ENCODE measurements at places on chromosomes 3 and 15.

GRCh38 chr3:89314454-89315098 is 207.2 kb downstream of the EPHA3 start:
- no peak overlapping the region for H3K27ac ChIP-seq
- no peaks in the 10 kb centered on the region for H3K27me3 ChIP-seq
- no peaks in the 10 kb centered on the region for H3K36me3 ChIP-seq

GRCh38 chr3:100245136-100245535 is 15.7 kb upstream of the TBC1D23 start:
- no peak overlapping the region for H3K27ac ChIP-seq
- H3K4me3 ChIP-seq, result no peak overlapping the region
- DNase-seq, result no peak
- no peaks in the 10 kb centered on the region for H3K36me3 ChIP-seq
- H3K27me3 ChIP-seq, result no peaks in the 10 kb centered on the region

DNA sequence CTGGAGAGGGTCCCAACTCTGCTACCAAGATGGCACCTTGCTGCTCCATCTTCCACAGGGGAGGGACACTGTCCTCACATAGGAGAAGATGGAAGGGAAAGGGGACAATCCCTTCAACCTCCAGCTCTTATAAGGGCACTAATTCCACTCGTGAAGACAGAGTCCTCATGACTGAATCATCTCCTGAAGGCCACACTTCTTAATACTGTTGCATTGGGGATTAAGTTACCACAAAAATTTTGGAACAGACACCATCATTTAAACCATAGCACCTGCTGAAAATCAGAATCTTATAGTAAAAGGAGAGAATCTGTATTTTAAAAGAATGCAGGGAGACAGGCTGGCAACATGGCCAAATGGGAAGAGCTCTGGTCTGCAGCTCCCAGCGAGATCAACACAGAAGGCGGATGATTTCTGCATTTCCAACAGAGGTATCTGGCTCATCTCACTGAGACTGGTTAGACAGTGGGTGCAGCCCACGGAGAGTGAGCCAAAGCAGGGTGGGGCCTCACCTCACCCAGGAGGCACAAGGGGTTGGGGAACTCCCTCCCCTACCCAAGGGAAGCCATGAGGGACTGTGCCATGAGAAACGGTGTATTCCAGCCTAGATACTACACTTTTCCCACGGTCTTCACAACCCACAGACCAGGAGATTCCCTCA is 69.4 kb upstream of the LIPC start:
- no peaks in the 10 kb centered on the region for H3K36me3 ChIP-seq
- H3K4me3 ChIP-seq, result no peak overlapping the region
- no peaks in the 10 kb centered on the region for H3K4me1 ChIP-seq
- DNase-seq, result no peak

- peaks cover 8% of the 10 kb centered on the region for H3K4me1 ChIP-seq
- DNase-seq, result no peak
- no peak overlapping the region for H3K4me3 ChIP-seq
- no peaks in the 10 kb centered on the region for H3K27me3 ChIP-seq
- no peak overlapping the region for H3K27ac ChIP-seq
Measured at GRCh38 chr15:41934843-41935242, 37.5 kb downstream of the EHD4 start.

DNA sequence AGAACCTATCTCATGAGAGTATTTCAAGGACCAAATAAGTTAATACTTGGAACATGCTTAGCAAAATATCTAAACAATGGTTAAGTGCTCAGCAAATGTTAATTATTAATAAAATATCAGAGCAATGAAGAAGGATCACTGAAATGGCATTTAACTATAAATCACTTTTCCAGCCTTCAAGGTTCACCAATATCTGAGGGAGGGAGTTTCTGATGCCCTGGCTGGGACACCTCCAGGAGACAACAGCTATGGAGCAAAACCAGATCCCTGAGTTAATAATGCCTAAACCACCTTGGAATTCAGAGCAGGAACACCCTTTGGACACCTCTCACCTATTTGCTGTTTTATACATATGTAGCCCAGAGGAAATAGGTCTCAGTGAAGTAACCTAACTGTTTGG is 6.4 kb upstream of the FAM174B start:
- no peak overlapping the region for H3K4me3 ChIP-seq
- H3K27me3 ChIP-seq, result no peaks in the 10 kb centered on the region
- H3K36me3 ChIP-seq, result no peaks in the 10 kb centered on the region

DNA sequence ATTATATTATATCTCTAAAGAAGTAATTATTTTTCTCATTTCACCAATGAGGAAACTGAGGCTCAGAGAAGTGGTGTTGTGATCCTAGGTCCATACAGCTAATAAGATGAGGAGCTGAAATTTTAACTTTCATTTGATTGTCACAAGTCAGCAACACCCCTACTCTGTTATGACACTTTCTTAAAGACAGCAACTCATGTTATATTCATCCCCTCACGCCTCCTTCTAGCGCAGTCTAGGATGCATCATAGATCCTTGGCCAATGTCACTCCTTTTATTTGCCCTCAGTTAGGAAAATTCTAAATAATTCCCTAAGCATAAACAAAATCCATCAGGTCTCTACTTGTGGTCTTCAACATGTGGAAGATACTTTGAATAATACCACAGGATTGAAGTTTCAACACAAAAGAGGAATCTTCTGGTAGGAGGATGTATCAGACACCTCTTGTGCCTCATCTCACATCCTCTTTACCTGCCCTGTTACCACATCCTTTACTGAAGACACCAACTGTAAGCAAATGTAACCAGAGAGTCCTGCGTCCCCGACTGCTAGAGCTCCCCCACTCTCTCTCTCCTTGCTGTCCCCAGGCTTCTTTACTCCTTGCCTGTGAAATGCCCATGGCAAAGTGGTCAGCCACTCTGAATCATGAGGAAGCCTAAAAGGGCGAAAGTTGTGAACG is 53.7 kb downstream of the TRIM42 start:
- no peak overlapping the region for H3K4me3 ChIP-seq
- H3K27me3 ChIP-seq, result no peaks in the 10 kb centered on the region
- no peaks in the 10 kb centered on the region for H3K36me3 ChIP-seq
- DNase-seq, result no peak
- H3K27ac ChIP-seq, result no peak overlapping the region

GRCh38 chr3:181715571-181716340 is 4.0 kb downstream of the SOX2 start:
- no peak for DNase-seq
- no peak overlapping the region for H3K4me3 ChIP-seq
- H3K27me3 ChIP-seq, result peaks cover 83% of the 10 kb centered on the region
- peaks cover 5% of the 10 kb centered on the region for H3K4me1 ChIP-seq
- H3K36me3 ChIP-seq, result no peaks in the 10 kb centered on the region

DNA sequence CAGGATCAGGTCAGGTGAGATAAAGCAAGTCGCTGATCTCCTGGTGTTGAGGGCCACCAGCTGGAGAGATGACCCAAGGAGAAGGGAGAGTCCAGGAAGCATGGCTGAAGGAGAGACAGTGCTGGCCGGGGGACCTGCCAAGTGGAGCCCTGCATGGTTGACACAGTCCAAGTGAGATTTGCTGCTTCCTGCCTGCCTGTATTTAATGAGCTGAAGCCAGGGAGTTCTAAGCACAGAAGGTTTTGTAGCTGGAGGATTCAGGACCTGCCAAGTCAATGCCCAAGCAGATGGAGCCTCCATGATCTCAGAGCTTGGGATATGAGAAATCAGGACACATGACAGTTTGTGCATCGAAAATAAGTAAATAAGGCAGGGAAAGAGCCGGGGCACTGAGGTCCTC is 125.6 kb downstream of the SRGAP3 start:
- H3K36me3 ChIP-seq, result no peaks in the 10 kb centered on the region
- H3K4me3 ChIP-seq, result no peak overlapping the region
- H3K27ac ChIP-seq, result no peak overlapping the region
- peaks cover 4% of the 10 kb centered on the region for H3K4me1 ChIP-seq

GRCh38 chr3:24595796-24596195 is 101.1 kb upstream of the THRB start:
- no peak for DNase-seq
- H3K4me1 ChIP-seq, result no peaks in the 10 kb centered on the region
- H3K36me3 ChIP-seq, result no peaks in the 10 kb centered on the region
- no peak overlapping the region for H3K27ac ChIP-seq
- H3K27me3 ChIP-seq, result no peaks in the 10 kb centered on the region

DNA sequence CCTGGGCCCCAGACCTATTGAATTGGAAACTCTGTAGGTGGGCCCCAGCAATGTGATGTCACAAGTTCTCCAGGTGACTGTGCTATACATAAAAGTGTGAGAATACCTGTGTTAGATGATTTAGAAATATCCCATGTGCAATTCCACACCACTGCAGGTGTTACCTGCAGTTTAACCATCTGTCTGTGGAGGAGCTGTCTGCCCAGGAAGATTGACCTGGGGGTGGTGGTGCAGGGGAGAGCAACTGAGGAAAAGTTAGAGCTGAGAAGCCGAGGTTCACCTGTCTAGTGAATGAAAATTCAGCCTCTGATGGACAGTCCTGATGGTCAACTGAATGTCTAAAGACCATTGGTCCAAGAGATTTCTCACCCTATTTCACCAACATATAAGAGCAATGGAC is 132.2 kb upstream of the SLC24A5 start:
- peak overlapping the region; percentile 10 for H3K27ac ChIP-seq
- no peak overlapping the region for H3K4me3 ChIP-seq
- H3K4me1 ChIP-seq, result no peaks in the 10 kb centered on the region
- no peak for DNase-seq
- no peaks in the 10 kb centered on the region for H3K27me3 ChIP-seq
- H3K36me3 ChIP-seq, result no peaks in the 10 kb centered on the region

- H3K4me3 ChIP-seq, result no peak overlapping the region
- DNase-seq, result no peak
- no peaks in the 10 kb centered on the region for H3K36me3 ChIP-seq
- no peaks in the 10 kb centered on the region for H3K27me3 ChIP-seq
- no peak overlapping the region for H3K27ac ChIP-seq
- H3K4me1 ChIP-seq, result no peaks in the 10 kb centered on the region
Measured at GRCh38 chr3:150902988-150903387, 2.3 kb downstream of the MINDY4B start.

- no peaks in the 10 kb centered on the region for H3K27me3 ChIP-seq
- H3K4me3 ChIP-seq, result no peak overlapping the region
- H3K27ac ChIP-seq, result no peak overlapping the region
- H3K36me3 ChIP-seq, result no peaks in the 10 kb centered on the region
- DNase-seq, result no peak
Measured at GRCh38 chr3:184399410-184399809, 19.6 kb downstream of the CHRD start.

- H3K27me3 ChIP-seq, result no peaks in the 10 kb centered on the region
- H3K36me3 ChIP-seq, result no peaks in the 10 kb centered on the region
- peaks cover 9% of the 10 kb centered on the region for H3K4me1 ChIP-seq
- H3K4me3 ChIP-seq, result no peak overlapping the region
Measured at GRCh38 chr15:40914486-40914885, 14.7 kb upstream of the DLL4 start.

DNA sequence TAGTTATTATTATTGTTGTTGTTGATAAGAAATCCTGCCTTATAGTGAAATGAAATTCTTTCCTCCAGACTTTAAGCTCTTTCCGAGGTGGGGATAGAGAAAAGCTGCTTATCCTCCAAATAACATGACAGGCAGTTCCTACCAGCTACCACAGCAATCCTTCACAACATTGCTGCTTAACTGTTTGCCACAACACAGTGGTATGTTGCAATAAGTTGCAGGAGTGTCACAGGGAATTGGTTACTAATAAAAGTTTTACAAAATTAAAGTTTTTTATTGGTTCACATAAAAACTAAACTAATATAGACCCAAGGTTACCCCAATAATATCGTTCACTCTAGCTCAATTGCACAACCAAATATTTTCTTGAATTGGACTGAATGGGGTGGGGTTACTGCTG is 57.4 kb upstream of the ICE2 start:
- no peak overlapping the region for H3K27ac ChIP-seq

DNA sequence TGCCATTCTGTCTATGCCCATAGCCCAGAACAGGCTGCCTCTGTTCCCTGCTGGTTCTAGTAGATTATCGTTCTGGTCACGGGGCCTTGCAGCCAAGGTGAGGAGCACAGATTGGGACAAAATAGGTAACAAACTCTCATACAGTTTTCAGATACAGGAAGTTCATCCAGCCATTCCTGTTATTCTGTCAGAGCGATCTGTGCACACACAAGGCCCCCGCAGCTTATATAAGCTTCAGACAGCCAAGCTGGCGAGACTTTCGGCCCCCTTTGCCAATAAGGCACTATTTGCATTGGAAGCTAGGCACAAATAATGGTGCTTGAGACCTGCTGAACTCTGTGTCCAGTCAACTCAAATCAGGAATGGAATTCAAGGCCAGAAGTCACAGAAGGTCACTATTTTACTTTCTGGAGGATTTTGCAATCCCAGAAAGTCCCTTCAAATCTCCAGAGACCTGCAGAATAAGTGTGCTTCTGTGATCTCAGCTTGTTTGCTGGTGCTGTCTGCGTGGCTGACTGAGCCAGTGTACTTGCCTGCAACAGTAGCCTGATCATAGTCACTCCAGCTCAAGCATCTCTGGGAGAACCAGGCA is 69.4 kb downstream of the BFSP2 start:
- H3K4me1 ChIP-seq, result no peaks in the 10 kb centered on the region
- H3K27me3 ChIP-seq, result no peaks in the 10 kb centered on the region
- H3K36me3 ChIP-seq, result no peaks in the 10 kb centered on the region
- no peak overlapping the region for H3K4me3 ChIP-seq

DNA sequence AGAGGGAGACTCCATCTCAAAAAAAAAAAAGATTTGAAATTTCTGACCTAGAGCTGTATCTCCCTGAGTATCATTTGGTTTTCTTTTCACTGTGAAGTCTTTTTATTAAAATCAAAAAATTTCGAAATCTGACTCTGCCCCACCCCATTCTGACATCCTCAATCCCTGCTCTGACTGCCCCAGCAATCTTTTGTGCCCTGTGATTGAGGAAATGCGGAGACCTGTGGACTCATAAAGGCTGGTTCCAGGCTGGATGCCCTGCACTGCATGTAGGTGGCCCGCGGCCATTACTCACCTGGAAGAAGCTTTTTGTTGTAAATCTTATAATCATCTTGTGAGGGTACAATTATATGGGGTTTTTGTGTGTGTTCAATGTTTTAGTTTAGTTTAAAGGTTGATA is 147.3 kb upstream of the SEMA6D start:
- no peak for DNase-seq
- no peaks in the 10 kb centered on the region for H3K27me3 ChIP-seq
- H3K27ac ChIP-seq, result no peak overlapping the region
- H3K4me3 ChIP-seq, result no peak overlapping the region
- no peaks in the 10 kb centered on the region for H3K36me3 ChIP-seq

DNA sequence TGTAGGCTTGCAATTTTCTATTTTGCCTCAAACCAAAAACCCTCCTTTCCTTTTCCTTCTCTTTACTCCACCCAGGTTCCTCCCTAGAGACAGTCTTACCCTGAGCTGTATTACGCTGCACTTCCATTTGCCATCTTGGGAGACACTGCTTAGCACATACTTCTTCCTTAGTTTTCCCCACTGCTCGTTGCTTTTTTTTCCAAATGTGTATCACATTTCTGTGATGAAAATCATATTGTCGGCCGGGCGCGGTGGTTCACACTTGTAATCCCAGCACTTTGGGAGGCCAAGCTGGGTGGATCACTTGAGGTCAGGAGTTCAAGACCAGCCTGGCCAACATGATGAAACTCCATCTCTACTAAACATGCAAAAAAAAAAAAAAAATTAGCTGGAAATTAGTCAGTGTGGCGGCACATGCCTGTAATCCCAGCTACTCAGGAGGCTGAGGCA is 29.5 kb downstream of the POPDC2 start:
- no peak for DNase-seq
- no peak overlapping the region for H3K4me3 ChIP-seq
- peaks cover 3% of the 10 kb centered on the region for H3K4me1 ChIP-seq
- H3K27ac ChIP-seq, result no peak overlapping the region

- H3K4me3 ChIP-seq, result no peak overlapping the region
- H3K27me3 ChIP-seq, result no peaks in the 10 kb centered on the region
- H3K4me1 ChIP-seq, result no peaks in the 10 kb centered on the region
- peak; percentile 59 for DNase-seq
- H3K36me3 ChIP-seq, result no peaks in the 10 kb centered on the region
- H3K27ac ChIP-seq, result no peak overlapping the region
Measured at GRCh38 chr3:65751123-65751700, 287.5 kb downstream of the MAGI1 start.

Measured in kidney (tissue), 22 donors.